ENCODE measurements at places on chromosomes 2 and 18.

DNA sequence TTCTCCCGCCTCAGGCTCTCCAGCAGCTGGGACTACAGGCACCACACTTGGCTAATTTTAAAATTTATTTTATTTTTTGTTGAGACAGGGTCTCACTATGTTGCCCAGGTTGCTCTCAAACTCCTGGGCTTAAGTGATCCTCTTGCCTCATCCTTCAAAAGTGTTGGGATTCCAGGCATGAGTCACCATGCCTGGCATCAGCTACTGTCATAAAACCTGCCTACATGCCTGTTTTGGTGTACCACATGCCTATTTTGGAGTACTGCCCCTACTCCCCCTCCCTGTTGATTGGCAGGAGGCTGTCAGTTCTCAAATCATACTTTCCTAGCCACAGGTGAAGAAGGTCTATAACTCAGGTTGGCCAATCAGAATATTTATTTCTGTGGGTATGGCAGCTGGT lies 64.0 kb downstream of the CHST9 start:
- DNase-seq, result no peak

DNA sequence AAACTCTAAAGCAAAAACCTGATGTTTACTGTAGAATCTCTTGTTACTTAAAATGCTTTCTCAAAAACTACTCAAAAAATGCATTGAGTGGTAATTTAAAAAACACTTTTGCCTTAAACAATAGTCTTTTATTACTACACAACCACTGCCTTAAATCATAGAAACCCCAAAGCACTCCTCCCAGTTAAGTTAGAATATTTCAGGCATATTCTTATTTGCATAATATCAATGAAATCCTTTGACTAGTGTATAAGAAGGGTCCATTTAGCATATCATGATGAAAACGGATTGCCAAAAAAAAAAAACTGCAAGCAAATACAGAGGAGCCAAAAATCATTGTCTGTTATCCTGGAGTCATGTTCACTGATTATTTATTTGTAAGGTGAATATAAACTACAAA lies 119.2 kb downstream of the PTPRM start:
- DNase-seq, result no peak

DNA sequence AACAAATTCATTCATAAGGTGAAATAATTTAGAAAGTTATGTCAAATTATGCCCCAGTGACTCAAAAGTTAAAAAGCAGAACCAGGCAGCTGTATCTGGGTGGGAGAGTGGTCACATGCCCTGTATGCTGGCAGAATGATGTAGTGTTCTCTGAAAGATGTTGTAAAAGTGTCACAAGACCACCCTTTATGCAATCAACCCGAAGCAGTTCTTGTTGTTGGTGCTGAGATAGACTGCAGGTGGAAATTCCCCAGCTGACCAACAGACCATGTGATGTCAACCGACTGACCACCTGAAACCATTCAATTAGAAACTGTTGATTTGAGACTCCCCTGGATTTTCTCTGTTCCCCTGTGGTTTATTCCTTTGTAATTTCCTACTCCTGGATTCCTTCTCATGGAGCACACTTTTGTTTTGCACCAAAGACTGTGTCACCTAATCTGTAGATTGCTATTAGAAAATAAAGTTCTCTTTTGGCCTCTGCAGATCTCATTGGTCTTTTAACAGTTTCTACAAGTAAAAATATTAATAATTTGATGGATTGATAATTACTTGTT lies 1341.3 kb upstream of the LRRTM1 start:
- no peak for DNase-seq

GRCh38 chr2:119158563-119159347 lies at the start of gene C1QL2:
TSS of gene C1QL2 (minus strand) at chr2:119158751. CDS start at chr2:119158269, 482 bp downstream.
- DNase-seq, result no peak

GRCh38 chr2:68978098-68978497 lies 3.7 kb downstream of the GKN1 start:
- no peak for DNase-seq

DNA sequence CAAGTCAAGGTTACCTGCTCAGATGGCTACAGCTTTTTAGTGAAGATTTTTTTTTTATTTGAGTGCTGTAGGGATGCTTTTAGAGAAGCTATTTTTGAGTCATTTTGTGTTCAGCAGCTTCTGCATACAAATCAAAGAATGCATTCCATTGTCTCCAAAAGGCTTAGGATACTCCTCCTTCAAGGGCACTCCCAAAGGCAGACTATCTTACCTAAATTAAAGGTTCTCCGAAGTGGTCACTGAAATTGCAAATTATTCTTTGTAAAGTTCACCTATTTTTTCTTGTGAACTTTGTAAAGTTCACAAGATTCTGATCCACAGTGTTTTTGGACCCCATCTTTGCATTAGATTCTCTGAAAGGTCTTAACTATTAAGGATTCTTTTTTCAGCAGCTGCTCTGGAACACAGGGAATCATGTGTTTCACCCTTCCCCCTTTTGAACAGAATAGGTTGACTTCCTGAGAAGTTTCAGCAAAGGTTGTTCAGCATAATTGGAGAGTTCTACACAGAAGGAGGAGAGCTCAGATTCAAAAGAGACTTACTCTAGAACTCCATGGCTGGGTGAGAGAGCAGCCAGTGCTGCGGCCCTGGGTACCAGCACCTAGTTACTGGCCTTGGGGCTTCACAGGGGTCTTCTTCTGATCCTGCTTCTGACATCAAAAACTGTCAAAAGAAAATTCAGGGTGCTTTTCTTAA lies 14.5 kb downstream of the CLIP4 start:
- no peak for DNase-seq

DNA sequence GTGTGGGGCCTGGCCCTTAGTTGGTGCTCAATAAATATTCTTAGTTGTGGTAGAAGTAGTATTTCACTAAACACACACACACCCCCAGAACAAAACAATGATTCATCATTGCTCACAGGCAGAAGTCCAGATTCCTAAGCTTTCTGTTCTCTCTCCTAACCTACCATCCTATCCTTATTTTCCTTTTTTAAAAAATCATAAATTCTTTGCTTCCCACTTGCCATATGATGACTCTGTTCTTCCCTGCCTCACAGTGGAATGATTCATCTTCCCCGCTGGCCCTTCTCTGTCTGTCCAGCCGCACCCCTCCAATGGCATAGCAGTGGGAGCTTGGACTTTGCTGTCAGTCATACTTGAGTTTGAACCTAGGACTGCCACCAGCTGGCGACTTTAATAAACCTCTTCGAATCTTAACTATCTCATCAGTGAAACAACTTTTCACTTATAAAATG lies 5.2 kb downstream of the EML6 start:
- DNase-seq, result no peak

GRCh38 chr2:127576433-127577207 lies 41.1 kb downstream of the MYO7B start:
- DNase-seq, result no peak

GRCh38 chr2:188238386-188238785 lies 53.3 kb upstream of the GULP1 start:
- no peak for DNase-seq
